ENCODE measurements at places on chromosomes 2 and 18.

- no peak for DNase-seq
Measured at GRCh38 chr2:145169285-145169684, 649.4 kb upstream of the ZEB2 start.

DNA sequence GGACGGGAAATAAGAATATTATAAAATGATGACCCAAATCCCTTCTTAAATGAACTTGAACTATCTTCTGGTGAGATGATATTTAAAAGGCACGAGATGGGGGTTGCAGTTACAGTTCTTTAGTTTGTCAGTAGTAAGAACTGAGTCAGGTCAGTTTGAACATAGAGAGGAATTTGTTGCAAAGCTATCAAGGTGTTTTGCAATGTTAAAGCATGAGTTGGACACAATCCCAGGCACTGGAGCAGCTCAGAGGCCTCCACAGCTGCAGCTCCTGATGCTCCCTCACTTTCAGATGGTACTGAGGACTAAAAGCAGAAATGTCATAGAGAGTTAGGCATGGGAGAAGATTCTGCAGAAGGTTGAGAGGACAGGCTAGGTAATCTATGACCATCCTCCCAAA is 236.0 kb downstream of the BCL2 start:
- DNase-seq: no peak

DNA sequence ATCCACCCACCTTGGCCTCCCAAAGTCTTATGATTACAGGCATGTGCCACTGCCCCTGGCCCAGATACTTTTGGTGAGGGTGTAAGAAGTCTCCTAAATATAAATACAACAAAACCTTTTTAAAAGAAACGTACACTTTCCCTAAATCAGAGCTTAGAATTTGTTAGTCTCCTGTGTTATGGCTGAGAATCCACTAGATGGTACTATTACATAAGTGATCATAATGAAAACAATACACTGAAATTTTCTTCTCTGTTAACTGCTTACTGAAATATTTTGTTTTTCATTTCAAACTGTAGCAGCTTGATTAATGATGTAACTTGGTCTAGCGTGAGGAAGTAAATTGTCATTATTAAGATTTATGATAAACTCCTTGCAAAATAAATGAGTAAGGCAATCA is 74.8 kb upstream of the FAM98A start:
- DNase-seq: no peak

DNA sequence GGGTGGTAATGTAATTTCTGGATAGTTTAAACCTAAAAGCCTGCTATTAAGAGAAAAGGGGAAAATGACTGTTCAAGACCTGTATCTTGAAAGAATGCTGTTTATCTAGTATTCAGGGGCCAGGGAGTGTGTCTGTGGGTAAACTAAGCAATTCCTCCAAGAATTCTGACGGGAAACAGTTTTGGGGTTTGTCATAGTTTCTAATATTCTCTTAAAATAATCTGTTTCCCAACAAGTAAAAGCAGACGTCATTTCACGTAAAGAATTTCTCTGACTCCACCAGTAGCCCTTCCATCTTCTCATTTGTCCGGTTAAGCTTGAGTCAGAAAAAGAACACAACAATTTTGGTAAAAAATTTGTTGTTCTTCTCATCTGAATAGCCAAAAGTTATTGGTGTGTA is 232.1 kb upstream of the EPAS1 start:
- DNase-seq: no peak

- DNase-seq: no peak
Measured at GRCh38 chr18:38951633-38952032, 1386.0 kb upstream of the CELF4 start.

- DNase-seq: no peak
Measured at GRCh38 chr2:45988879-45989278, 308.3 kb upstream of the EPAS1 start.

DNA sequence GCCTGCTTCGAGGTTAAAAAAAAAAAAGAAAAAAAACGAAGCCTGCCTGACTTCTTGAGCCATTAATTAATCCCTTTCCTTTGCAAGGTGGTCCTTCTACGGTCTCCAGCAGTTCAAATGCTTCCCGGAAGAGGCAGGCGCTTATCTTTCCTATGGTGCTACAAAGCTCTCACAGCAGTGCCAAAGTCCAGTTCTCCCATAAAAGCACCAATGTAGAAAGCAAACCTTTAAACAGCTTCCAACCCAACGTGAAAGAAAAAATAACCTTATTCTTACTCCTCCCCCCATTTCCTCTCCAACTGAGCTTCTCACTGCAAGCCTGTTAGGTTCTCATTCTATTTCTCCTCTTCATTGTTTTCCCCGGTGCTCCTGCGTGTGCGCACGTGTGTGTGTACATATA is 317.4 kb upstream of the SOX11 start:
- DNase-seq: no peak

- DNase-seq: no peak
Measured at GRCh38 chr2:231655894-231656293, 52.4 kb upstream of the PTMA start.

DNA sequence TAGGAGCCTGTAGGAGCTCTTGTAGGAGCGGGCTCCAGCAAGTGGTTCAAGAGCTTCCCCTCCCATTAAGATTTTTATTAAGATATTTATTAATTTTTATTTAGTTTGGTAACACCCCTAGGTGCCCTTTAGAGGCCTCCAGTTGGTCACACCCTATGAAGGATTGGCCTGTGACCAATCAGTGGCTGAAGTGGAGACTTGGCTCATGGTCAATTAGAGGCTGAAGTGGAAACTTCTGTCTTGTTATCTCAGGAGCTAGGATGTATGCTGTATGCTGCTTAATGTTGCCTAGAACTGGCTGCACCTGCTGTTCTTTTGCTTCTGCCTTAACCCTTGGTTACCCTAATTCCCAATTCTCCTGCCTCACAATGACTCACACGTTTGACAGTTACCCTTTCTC is 48.7 kb downstream of the DHRS9 start:
- no peak for DNase-seq

DNA sequence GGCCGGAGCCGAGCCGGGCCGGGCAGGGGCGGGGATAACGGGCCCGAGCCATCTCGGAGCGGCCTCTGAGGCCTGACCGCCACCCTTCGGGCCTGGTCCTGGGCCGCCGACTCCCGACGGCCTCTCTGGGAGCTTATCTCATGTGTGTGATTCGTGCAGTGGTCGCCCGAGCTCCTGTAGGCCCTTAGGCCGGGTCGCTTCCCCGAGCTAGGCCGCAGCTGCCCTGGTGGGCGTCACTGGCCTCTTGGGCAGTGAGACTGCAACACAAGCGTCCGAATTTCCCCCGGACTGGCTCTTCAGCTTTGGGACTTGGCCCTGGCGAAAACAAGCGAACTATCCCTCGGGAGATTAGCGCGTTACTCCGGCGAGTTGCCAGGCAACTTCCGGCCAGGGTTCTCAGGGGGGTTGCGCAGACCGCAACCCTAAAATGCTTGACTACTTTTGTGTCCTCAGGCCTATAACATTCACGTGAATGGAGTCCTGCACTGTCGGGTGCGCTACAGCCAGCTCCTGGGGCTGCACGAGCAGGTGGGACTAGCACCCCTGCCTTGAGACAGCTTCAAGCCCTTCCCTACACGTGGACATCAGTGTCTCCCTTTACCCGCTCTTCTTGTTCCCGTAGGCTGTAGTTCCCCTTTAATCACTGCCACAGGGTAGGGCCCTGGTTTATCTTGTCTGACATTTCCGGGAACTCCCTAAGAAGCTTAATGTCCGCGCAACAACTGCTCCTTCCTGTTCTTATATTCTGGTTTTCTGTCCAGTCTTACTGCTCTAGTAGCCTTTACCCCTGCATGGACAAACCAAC is 602 bp downstream of the SNX17 start:
- DNase-seq: no peak

GRCh38 chr2:118902266-118903028 is 39.5 kb upstream of the MARCO start:
- DNase-seq: no peak

GRCh38 chr2:218428846-218429558 is 10.1 kb downstream of the VIL1 start:
- no peak for DNase-seq

- no peak for DNase-seq
Measured at GRCh38 chr2:217887841-217888701, 114.7 kb downstream of the TNS1 start.
